ENCODE measurements at places on chromosomes 5 and 9.

DNA sequence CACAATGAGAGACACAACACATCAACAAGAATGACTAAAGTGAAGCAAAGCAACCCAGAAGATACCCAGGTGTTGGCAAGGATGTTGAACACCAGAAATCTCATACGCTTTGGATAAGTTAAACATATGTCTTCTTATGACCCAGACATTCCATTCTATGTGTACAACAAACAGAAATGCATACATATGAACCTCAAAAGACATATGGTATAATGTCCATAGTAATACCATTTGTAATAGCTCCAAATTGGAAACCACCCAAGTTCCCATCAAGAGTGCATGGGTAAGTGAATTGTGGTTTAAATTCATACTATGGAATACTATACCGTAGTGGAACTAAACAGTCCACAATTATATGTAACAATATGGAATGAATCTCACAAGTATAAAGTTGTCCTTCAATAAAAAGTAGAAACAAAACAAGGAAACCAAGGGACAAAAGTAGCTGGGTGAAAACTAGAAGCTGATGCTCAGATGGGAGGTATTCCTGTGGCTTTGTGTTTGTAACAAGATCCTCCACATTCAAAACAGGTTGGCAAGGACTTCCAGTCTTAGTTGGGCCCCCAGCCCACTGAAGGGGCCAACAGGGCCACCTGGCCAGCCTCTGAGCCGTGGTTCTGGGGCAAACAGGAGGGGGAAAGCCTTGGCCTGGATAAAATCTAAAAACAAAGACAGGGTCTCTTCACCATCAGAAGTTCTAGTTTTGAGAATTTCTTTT is 171.8 kb upstream of the PITX1 start:
- DNase-seq: peak; percentile 94

GRCh38 chr5:81314581-81314980 is 13.2 kb downstream of the ZCCHC9 start:
- peak; percentile 43 for DNase-seq

DNA sequence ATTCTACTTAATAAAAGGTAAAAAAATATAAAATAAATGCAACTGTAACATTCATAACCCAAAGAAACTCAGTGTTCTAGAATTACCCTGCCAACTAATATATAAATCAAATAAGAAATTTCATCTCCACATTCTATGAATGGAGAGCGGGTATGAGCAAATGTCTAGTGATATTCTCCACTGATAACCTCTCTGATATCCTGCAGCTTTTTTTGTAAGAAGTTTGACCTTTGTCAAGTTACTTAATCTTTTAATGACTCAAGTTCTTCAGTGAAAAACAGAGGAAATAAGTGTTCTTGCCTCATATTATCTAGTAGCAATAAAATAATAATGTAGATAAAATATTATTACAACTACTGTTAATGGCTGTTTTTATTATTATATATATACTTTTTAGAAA is 1275.6 kb upstream of the CDH9 start:
- no peak for DNase-seq

GRCh38 chr9:4464911-4465513 is 25.3 kb upstream of the SLC1A1 start:
- DNase-seq: no peak

- DNase-seq: peak; percentile 65
Measured at GRCh38 chr5:24621792-24622191, 23.0 kb downstream of the CDH10 start.

DNA sequence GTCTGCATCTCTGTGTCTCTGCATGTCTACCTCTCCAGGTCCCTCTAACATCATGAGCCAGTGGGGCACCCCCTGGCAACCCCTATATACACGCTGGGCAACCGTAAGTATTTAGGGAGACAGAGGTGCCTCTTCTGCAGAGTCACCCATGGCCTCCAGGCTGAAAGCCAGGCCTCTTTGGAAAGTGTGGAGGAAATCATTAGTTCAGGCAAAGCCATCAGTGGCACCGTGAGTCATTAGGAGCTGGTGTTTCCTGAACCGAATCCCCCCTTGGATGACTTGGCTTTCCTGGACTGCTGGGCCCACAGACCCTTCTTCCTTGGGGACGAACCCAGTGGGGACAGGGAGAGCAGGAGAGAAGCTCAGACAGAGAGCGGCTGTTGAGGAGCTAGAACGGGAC is 174.8 kb downstream of the OLFM1 start:
- DNase-seq: no peak

- DNase-seq: no peak
Measured at GRCh38 chr5:95718203-95718602, 12.9 kb upstream of the RHOBTB3 start.

GRCh38 chr9:134597041-134597913 is 44.3 kb upstream of the COL5A1 start:
- peak; percentile 43 for DNase-seq

DNA sequence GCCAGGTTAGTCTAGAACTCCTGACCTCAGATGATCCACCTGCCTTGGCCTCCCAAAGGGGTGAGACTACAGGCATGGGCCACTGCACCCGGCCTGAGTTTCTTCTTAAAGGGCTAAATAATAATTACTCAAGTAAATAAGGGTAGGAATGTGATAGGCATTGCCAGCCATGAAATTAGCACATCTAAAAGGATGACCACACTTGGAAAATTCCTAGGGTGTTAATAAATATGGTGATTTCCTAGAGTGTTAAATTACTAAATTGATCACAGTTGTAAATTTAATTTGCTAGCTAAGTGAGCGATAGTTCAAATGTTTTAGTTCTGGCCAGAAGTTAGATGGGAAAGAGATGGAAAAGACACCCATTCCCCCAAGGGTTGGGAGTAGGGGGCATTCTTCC is 53.4 kb downstream of the UBAP1 start:
- no peak for DNase-seq

- no peak for DNase-seq
Measured at GRCh38 chr9:123416176-123416575, 60.2 kb downstream of the CRB2 start.

- DNase-seq: no peak
Measured at GRCh38 chr9:131095666-131096268, 564 bp upstream of the AIF1L start.

GRCh38 chr9:111740739-111741138 is 54.0 kb downstream of the SHOC1 start:
- DNase-seq: no peak

Data from fibroblast of skin of right biceps (primary cell).